Psoas muscle (tissue), 8 donors: ENCODE measurements at places on chromosomes 5 and 9. TPM values are rescaled to one million over a fixed set of nuclear protein-coding genes. Genes with fewer than 3 reads are reported as not detected.
A peak's percentile ranks its signal among the peaks of the same experiment; 100 is the strongest.

Gene RBM22
- 29.9 TPM for polyA plus RNA-seq

- no peaks in the 10 kb centered on the region for H3K4me1 ChIP-seq
- H3K4me3 ChIP-seq, result no peak overlapping the region
- no peak for DNase-seq
- H3K27ac ChIP-seq, result no peak overlapping the region
- H3K27me3 ChIP-seq, result no peaks in the 10 kb centered on the region
- no peaks in the 10 kb centered on the region for H3K36me3 ChIP-seq
Measured at GRCh38 chr5:66867618-66868322, 271.6 kb downstream of the MAST4 start.

DNA sequence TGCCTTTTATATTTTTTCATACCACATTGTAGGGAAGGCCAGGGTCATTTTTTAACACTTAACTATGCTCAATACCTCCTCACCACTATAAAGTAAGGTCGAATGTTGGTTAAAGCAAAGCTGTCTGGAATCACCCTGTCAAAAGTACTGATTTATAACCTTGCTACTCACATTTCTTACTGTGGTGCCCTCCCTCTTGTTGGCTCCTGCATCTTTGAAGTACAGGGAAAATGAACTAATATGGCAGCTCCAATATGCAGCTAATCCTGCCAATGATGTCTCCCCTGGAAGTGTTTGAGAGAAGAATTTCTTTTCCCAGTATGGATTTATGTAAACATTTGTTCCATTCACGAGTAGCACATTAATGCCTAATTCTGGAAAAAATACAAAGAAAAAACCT lies 108.4 kb upstream of the RPS23 start:
- no peaks in the 10 kb centered on the region for H3K27me3 ChIP-seq
- no peaks in the 10 kb centered on the region for H3K4me1 ChIP-seq

DNA sequence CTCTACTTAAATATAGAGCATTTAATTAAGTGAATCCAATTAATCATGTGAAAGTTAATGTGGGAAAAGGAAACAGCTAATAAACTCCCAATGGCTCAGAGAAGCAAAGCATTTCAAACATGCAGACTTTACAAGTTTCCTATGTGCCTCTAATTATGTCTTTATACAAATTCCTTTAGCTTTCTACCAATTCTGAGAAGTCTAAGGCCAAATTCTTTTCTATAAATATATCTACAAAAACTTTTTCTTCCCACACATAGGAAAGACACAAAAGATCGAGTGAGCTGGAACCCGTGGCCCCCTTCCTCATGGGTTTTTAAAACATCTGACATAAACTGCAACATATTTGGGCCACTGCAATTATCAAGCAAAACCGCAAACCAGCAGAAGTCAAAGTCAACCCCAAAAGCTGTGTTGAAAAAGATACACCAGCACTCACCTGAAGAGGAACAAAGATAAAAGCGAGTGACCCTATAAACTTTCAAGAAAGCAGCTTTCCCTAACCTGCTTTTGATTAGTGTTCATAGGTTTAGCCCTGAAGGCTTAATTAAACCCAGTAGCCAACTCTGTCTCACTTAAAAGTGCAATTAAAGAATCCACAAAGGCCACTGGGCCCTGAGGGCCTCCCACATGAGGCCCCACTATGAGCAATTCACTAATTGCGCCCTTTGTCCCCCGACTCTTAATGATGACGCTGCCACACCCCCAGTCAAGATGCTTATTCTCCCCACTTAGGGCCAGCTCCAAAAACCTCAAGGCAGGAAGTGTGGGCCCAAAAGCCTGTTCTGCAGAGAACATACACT lies 12.1 kb downstream of the SEMA5A start:
- no peaks in the 10 kb centered on the region for H3K36me3 ChIP-seq
- H3K4me1 ChIP-seq, result peaks cover 12% of the 10 kb centered on the region
- H3K27ac ChIP-seq, result no peak overlapping the region
- no peak overlapping the region for H3K4me3 ChIP-seq
- no peaks in the 10 kb centered on the region for H3K27me3 ChIP-seq

- no peak overlapping the region for H3K4me3 ChIP-seq
- no peaks in the 10 kb centered on the region for H3K36me3 ChIP-seq
- DNase-seq, result no peak
Measured at GRCh38 chr9:36584620-36585460, 12.1 kb downstream of the MELK start.

Gene CCL28
- 0.07 TPM for polyA plus RNA-seq

Gene TAF11L2
- not detected for polyA plus RNA-seq

Gene AIF1L
- 6.3 TPM for polyA plus RNA-seq

DNA sequence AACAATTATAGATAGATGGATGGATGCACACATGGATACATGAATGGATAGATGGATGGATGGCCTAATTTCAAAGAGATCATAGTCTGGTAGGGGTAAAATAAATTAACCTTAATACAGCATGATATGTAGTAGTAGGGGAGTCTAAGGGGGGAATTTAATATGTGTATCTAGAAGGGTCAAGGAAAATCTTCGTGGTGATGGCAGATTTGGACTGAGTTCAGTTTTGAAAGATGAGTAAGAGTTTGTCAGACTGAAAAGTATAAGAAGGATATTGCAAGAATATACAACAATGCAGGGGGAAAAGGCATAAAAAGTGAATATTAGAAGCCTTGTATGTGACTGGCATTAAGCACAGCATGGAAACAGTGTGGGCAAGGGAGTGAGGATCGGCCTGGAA lies 98.7 kb downstream of the ZNF462 start:
- peaks cover 63% of the 10 kb centered on the region for H3K4me1 ChIP-seq
- H3K27me3 ChIP-seq, result no peaks in the 10 kb centered on the region
- peak overlapping the region; percentile 54 for H3K27ac ChIP-seq
- no peaks in the 10 kb centered on the region for H3K36me3 ChIP-seq
- H3K4me3 ChIP-seq, result no peak overlapping the region

Gene ELAVL2
- 0.03 TPM for polyA plus RNA-seq

- H3K27me3 ChIP-seq, result no peaks in the 10 kb centered on the region
- no peak overlapping the region for H3K4me3 ChIP-seq
- no peak for DNase-seq
- no peaks in the 10 kb centered on the region for H3K4me1 ChIP-seq
Measured at GRCh38 chr9:123649909-123650308, 280.0 kb downstream of the DENND1A start.

Gene MORN5
- polyA plus RNA-seq, result not detected

Gene DNM1
- polyA plus RNA-seq, result 1.5 TPM

Gene NEUROG1
- not detected for polyA plus RNA-seq

Gene SPATA31D1
- not detected for polyA plus RNA-seq

Gene TSSK1B
- not detected for polyA plus RNA-seq

Gene SPATA31D4
- not detected for polyA plus RNA-seq

- no peak for DNase-seq
- no peaks in the 10 kb centered on the region for H3K36me3 ChIP-seq
- no peaks in the 10 kb centered on the region for H3K27me3 ChIP-seq
- H3K27ac ChIP-seq, result no peak overlapping the region
- peaks cover 3% of the 10 kb centered on the region for H3K4me1 ChIP-seq
- H3K4me3 ChIP-seq, result no peak overlapping the region
Measured at GRCh38 chr5:142287096-142287972, 37.5 kb downstream of the SPRY4 start.

- no peaks in the 10 kb centered on the region for H3K4me1 ChIP-seq
- H3K4me3 ChIP-seq, result no peak overlapping the region
- no peak overlapping the region for H3K27ac ChIP-seq
- DNase-seq, result no peak
- no peaks in the 10 kb centered on the region for H3K36me3 ChIP-seq
- no peaks in the 10 kb centered on the region for H3K27me3 ChIP-seq
Measured at GRCh38 chr5:57795203-57795602, 312.6 kb upstream of the ACTBL2 start.

- no peaks in the 10 kb centered on the region for H3K27me3 ChIP-seq
- H3K4me3 ChIP-seq, result no peak overlapping the region
- H3K4me1 ChIP-seq, result no peaks in the 10 kb centered on the region
Measured at GRCh38 chr9:24961762-24962161, 416.1 kb upstream of the IZUMO3 start.

DNA sequence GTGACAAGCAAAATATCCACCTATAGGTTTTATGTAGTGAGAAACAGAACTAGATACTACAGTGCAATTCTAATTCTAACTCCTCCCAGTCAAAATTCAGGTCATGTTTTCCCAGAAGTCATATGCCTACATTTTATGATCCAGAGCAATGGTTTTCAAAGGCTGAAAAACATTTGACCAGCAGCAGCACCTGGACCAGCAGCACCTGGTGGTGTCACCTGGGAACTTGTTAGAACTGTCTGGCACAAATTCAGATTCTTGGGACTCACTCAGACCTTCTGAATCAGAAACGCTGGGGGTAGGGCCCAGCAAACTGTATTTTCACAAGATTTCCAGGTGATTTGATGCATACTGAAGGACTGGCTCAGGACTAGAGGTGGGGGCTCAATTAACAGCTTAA lies 367.7 kb upstream of the RFX3 start:
- H3K4me3 ChIP-seq, result no peak overlapping the region
- no peaks in the 10 kb centered on the region for H3K36me3 ChIP-seq
- no peak for DNase-seq
- no peaks in the 10 kb centered on the region for H3K4me1 ChIP-seq
- H3K27ac ChIP-seq, result no peak overlapping the region
- no peaks in the 10 kb centered on the region for H3K27me3 ChIP-seq

- H3K27ac ChIP-seq, result no peak overlapping the region
- H3K36me3 ChIP-seq, result no peaks in the 10 kb centered on the region
- H3K4me3 ChIP-seq, result no peak overlapping the region
- no peaks in the 10 kb centered on the region for H3K27me3 ChIP-seq
- H3K4me1 ChIP-seq, result no peaks in the 10 kb centered on the region
Measured at GRCh38 chr9:103226647-103227013, 231.5 kb downstream of the CYLC2 start.
